ENCODE measurements at places on chromosomes 16 and 17.

DNA sequence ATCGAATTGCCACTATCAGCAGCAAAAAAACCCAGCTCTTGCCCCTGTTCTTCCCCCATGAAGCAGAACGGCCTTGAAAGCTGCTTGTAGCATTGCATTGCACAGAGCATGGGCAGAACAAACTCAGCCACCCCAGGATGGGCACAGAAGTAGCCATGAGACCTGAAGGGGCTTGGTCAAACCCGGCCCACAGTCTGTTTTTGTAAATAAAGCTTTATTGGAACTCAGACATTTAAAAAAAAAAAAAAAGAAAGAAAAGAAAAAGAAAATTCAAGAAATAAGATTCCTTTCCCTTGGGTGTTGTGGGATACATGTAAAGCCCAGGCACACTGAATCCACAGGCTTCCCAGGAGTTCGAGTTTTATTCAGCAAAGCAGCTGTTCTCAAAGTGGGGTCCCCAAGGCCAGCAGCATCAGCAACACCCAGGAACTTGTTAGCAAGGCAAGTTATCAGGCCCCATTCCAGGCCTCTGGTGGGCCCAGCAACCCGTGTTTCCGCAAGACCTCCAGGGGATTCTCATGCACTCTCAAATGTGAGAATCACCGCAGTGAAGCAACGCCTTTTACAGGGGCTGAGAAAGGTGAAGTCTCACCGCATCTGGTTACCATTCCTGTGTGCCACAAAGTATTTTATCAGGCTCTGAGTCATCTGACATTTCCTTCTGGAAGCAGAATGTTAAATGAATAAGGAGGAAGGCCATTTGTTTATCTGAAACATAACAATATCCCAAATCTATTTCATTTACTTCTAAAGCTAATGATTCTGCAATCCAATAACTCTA lies 108.2 kb downstream of the SLC39A11 start:
- no peaks in the 10 kb centered on the region for H3K27me3 ChIP-seq
- peaks cover 10% of the 10 kb centered on the region for H3K4me1 ChIP-seq
- no peak overlapping the region for H3K4me3 ChIP-seq
- H3K36me3 ChIP-seq = no peaks in the 10 kb centered on the region
- H3K27ac ChIP-seq = no peak overlapping the region

- no peak overlapping the region for H3K4me3 ChIP-seq
- H3K27me3 ChIP-seq = no peaks in the 10 kb centered on the region
- peaks cover 14% of the 10 kb centered on the region for H3K4me1 ChIP-seq
- no peak for DNase-seq
- H3K36me3 ChIP-seq = no peaks in the 10 kb centered on the region
Measured at GRCh38 chr17:65097110-65097509, 40.1 kb upstream of the RGS9 start.

DNA sequence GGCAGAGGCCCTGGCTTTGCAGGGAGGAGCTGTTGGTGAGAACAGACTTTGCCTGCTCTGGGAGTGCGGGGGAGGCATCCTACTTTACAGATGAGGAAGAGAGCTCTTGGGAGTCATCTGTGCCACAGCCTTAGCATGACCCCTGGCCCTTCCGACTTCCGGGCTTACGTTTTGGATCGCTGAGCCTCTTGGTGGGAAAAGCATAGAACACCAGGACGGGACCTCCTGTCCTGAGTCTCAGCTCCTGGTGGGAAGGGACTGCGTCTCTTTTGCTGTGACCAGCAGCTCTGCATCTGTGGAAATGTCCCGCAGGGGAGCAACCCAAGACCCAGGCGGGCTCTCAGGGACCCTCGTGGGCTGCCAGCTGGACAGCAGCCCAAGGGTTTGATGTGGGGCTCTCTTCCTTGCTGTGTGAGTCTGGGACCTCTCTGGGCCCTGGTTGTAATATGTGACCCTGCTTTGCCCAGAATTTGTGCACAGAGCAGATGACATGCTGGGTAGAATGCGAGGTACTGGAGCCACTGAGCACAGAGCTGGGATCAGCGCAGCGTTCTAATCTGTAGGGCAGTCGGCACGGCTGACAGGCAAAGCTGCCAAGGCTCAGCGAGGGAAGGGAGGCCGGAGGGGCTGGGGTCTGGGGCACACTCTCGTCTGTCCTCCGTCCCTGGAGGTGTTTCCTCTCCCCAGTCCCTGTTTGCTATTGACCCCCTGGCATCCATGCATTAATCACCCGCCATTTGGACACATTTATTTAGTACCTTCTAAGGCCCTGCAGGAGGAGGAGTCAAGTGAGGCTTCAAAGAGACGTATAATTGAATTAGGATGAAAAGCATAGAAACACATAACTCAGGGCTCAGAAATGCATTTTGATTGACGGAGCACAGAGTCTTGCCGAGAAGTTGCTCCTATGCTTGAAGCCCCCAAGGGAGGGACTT lies 64.0 kb downstream of the NT5M start:
- H3K4me1 ChIP-seq = no peaks in the 10 kb centered on the region
- H3K27ac ChIP-seq = no peak overlapping the region
- no peaks in the 10 kb centered on the region for H3K36me3 ChIP-seq
- no peak for DNase-seq

DNA sequence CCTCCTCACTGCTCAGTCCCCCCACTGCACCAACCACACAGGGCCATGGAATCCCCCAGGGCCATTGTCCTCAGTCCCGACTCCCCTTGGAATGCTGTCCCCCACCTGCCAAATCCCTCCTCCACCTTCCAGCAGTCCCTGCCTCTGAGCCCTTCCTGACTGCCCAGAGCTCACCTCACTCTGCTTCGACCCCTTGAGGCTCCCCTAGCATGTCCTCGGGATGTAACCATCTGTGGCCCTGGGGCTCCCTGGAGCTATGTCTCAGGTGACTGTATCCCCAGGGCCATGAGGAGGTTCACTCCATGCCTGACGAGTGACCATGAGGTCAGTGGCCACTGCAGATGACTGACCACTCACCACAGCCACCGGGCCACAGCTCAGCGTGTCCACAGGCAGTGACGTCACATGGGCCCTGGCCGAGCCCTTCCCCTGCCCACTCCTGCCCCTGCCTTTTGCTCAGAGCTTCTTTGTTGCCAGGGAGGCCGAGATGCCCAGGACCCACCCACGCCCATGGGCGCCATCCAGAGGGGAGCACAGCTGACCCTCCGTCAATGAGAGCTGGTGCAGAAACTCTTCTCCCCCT lies 7.7 kb upstream of the PIEZO1 start:
- H3K36me3 ChIP-seq = no peaks in the 10 kb centered on the region
- DNase-seq = peak; percentile 70
- peak overlapping the region; percentile 65 for H3K4me3 ChIP-seq

DNA sequence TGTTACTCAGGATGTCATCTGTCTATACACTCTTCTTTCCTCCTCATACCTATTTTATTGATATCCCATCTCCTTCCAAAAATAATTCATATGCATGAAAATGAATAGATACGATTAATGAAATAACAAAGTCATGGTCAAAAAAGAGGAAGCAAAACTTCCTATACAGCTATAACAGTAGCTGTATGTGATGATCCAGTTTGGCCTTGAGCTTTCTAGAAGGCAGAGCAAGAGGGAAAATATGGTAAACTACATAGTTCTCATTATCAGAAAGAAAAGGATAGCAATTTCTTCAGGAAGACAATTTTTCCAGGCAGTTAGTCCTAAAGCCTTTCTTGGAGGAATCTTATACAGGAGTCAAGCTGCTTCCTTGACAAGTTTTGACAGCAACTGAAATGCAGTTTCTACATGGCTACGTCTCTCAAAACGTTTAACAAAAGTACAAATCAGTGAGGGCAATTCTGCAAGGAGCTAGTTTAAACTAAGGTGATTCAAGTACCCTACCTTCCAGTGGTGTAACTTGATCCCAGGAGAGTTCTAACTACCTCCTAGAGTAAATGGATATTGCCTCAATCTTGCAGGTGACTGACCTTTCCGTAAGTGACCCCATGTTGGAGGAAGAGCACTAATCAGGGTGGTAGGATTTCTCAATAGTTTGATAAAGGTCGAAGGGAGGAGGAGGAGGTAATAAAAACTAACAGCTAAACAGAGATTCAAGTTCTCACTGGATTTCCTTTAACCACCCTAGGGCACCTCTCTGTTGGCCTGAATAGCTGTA lies 1.0 kb downstream of the SPAG5 start:
- H3K27me3 ChIP-seq = no peaks in the 10 kb centered on the region
- H3K36me3 ChIP-seq = peaks cover 6% of the 10 kb centered on the region

GRCh38 chr17:5248821-5249479 lies 14.3 kb upstream of the SCIMP start:
- H3K4me1 ChIP-seq = no peaks in the 10 kb centered on the region
- no peak for DNase-seq
- H3K36me3 ChIP-seq = no peaks in the 10 kb centered on the region
- no peak overlapping the region for H3K27ac ChIP-seq
